ENCODE measurements at places on chromosomes 16 and 17. TPM values are rescaled to one million over a fixed set of nuclear protein-coding genes. Genes with fewer than 3 reads are reported as not detected.

GUCY2D gene
- 0.07 TPM for polyA plus RNA-seq

SULT1A3 gene
- polyA plus RNA-seq: 13.2 TPM

MTSS2 gene
- polyA plus RNA-seq: 22.4 TPM

GRAP gene
- 2.3 TPM for polyA plus RNA-seq

OTOP3 gene
- polyA plus RNA-seq: not detected

NPIPB6 gene
- 2.7 TPM for polyA plus RNA-seq

LITAF gene
- 0.31 TPM for polyA plus RNA-seq

ARHGDIG gene
- 176 TPM for polyA plus RNA-seq

CD300LF gene
- not detected for polyA plus RNA-seq

MILR1 gene
- polyA plus RNA-seq: not detected

COIL gene
- 39.1 TPM for polyA plus RNA-seq

SSTR5 gene
- not detected for polyA plus RNA-seq

HLF gene
- 0.70 TPM for polyA plus RNA-seq

LDHD gene
- polyA plus RNA-seq: not detected

SLC12A3 gene
- 0.09 TPM for polyA plus RNA-seq

CCDC144A gene
- polyA plus RNA-seq: 2.4 TPM

TBC1D24 gene
- polyA plus RNA-seq: 30.1 TPM

ZNRF1 gene
- 31.6 TPM for polyA plus RNA-seq

DNAH9 gene
- polyA plus RNA-seq: 1.5 TPM

TERB1 gene
- polyA plus RNA-seq: not detected

HID1 gene
- 26.6 TPM for polyA plus RNA-seq

EVPLL gene
- not detected for polyA plus RNA-seq

TBC1D28 gene
- polyA plus RNA-seq: 2.2 TPM

RAB37 gene
- not detected for polyA plus RNA-seq

CORO1A gene
- polyA plus RNA-seq: 107 TPM

PRR35 gene
- not detected for polyA plus RNA-seq

ZKSCAN2 gene
- polyA plus RNA-seq: 17.2 TPM

ALDH3A1 gene
- not detected for polyA plus RNA-seq

PDIA2 gene
- 142 TPM for polyA plus RNA-seq

C1QTNF8 gene
- polyA plus RNA-seq: not detected

EVI2B gene
- polyA plus RNA-seq: not detected

SLC26A11 gene
- polyA plus RNA-seq: 31.1 TPM

CCL16 gene
- polyA plus RNA-seq: not detected

AKTIP gene
- polyA plus RNA-seq: 73.7 TPM

RASL10B gene
- polyA plus RNA-seq: 10.7 TPM

HS3ST3B1 gene
- polyA plus RNA-seq: 0.58 TPM

SULT1A1 gene
- not detected for polyA plus RNA-seq

ROGDI gene
- 241 TPM for polyA plus RNA-seq

EIF4A3 gene
- polyA plus RNA-seq: 96.6 TPM

AANAT gene
- not detected for polyA plus RNA-seq

RABEP2 gene
- polyA plus RNA-seq: 27.5 TPM

Data from neural cell (in vitro differentiated cells).